ENCODE measurements at places on chromosomes 3 and 15.

DNA sequence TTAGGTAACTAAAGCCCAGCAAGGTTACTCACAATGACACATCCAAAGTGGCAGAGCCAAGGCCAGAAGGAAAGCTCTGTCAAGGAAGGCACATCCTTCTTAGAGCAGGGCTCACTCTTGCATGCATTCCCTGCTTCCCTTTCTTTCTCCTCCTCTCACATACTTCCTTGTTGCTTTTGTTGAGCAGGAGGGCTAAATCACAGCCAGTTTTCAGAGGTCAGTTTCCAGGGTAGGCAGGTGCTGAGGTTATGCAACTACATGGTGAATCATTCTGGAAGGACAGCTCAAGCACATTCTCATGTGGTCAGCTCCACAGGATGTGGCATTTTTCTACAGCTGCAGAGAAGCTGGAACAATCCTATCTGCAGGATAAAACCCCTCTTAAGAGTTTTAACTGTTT is 275.6 kb downstream of the ZNF621 start:
- no peak for DNase-seq

- DNase-seq: no peak
Observed at GRCh38 chr3:153399636-153400035, 237.6 kb downstream of the RAP2B start.

DNA sequence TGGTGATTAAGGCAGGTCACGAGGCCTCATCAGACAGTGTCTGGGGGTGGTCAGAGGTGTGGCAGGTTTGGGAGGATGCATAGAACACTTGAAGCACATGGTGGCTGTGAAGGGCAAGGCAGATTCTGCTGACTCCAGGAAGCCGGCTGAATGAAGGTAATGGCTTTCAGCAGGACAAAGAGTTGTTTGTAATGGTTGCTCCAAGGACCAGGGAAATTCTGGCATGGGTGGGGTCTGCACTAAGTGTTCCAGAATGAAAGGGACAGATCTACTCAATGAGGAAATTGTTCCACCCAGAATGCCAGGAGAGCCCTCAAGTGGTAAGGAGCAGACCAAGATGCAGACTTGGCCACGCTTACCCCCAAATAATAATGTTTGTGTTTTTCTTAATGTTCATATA is 70.7 kb upstream of the ACAD9 start:
- DNase-seq: no peak

DNA sequence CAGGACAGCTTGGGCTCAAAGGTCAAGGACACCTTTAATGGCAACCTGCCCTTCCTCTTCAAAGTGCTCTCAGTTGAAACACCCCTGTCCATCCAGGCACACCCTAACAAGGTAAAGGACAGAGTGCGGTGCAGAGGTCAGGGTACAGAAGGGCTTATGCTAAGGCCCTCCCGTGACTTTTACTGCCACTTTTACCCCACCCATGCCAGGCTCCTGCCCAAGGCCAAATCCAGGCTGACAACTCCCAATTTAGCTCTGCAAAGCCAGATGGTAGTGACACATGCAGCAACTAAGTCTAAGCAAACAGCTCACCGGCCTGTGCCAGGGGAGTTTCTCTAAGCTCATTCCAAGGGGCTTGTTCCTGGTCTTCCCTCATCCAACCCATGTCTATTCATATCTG is 1.6 kb downstream of the MPI start:
- no peak for DNase-seq

GRCh38 chr3:116981089-116981488 is 271.5 kb downstream of the TUSC7 start:
- DNase-seq: no peak

DNA sequence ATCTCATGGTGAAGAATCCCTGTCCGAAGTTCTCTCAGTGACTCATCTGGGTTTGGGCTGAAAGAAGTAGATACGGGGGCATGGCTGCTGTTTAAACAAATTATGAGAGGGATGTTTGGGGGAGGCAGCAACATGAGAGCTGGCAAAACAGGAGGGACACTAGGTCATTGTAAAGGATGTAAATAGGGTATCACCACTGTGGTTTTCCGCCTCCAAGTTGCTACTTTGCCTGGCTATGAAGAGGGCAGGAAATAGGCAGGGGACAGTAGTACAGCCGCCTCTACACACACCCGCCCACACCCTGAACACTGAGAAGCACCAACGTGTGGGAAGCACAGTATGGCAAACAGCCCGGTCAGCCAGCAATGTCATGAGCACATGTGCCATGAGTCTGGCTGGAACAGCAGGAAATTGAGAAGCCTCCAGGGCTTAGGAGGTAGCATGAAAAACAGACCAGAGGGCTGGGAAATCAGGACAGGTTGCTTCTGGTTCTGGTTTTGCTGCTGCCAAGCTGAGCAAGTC is 17.1 kb downstream of the HEXA start:
- no peak for DNase-seq

- DNase-seq: no peak
Observed at GRCh38 chr15:53746101-53746500, 13.4 kb downstream of the WDR72 start.

DNA sequence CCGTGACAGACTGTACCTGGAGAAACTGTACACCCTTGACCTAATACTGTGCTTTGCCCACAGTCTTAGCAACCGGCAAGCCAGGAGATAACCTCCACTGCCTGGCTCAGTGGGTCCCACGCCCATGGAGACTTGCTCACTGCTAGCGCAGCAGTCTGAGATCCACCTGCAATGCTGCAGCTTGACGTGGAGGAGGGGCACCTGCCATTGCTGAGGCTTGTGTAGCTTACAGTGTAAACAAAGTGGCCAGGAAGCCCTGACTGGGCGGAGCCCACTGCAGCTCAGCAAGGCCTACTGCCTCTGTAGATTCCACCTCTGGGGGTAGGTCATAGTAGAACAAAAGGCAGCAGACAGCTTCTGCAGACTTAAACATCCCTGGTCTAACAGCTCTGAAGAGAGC is 189.3 kb downstream of the EDEM1 start:
- DNase-seq: no peak

DNA sequence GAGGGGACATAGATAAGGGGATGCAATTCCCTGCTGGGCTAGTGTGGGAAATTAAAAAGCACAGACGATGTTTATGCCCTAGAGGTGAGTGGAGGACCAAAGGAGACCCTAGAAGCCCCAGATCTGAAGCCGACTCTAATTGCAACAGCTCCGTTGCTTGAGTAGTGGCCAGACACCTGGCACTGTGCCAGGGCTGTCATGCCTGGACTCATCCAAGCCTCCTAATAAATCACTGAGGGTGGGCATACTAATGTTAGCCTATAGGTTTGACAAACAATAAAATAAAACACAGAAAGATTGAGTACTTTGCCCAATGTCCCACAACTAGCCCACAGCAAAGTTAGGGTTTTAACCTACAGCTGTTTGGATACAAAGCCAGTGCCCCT is 25.4 kb upstream of the MRPS22 start:
- DNase-seq: no peak

DNA sequence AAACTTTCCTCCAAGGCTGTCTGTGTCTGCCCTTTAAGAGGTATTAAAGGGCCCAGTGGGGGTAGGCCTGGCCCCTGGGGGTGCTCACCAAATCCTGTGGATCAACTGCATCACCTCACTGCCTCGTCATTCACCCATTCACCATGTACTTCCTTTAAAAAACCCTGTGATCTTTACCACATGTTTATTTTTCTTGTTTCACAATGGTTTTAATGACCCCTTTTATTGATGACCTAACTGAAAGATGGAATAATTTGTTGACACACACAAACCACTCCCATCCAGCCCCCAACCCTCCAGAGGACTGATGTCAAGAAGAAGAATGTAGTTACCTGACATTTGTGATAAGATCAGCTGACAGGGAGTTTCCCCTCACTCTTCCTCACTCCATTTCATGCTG is 40.8 kb downstream of the KCNAB1 start:
- no peak for DNase-seq
